ENCODE measurements at places on chromosomes 1 and 21.

GRCh38 chr1:5570931-5571330 lies 421.3 kb downstream of the NPHP4 start:
- no peak for DNase-seq

DNA sequence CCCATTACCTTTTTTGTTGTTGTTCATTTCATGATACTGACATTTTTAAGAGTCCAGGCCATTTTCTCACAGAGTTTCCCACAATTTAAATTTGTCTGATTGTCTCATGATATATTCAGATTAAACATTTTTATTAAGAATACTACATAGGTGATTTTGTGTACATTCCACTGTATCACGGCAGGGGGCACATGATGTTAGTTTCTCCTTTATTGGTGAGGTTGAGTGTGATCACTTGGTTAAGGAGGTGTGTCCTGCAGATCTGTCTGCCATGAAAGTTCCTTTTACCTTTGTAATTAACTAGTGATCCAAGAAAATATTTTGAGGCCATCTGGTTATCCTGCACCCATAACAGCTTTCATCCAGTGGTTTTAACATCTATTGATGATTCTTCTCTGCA lies 11.8 kb downstream of the RTCA start:
- no peak for DNase-seq

GRCh38 chr1:88708011-88708410 lies 23.9 kb downstream of the PKN2 start:
- DNase-seq, result no peak

DNA sequence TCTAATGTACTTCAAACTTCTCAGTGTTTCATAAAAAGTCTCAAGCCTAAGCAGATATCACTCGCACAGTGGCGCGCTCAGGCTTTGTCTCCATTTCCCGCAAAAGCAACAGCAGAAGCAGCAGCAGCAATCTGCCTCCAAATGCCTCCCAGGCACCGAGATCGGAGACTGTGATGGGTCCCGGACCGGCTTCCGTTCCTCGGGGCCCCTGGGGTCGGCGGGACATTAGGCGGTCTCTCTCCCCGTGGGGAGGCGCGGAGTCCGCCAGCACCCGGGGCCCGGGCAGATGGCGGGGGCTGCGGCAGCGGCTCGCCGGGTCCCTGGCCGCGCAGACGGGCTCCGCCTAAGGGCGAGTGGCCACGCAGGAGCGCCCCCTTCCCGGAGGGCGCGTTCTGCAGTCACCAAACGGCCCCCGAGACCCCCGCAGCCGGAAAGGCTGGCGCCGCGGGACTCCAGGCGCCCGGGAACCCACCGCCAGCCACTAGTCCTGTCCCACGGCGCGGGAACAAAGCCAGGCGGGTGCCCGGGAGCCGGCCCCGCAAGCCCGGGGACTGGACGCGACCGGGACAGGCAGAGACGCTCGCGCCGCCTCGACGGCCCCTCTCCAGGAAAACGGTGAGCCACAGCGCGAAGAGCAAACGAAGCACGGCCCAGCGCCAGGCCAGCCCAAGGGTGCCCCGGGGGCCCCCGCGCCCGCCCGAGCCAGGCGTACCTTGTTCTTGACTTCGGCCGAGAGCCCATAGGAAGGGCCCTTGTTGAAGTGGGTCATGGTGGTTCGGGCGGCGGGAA lies 590 bp downstream of the CNN3 start:
- DNase-seq, result no peak

DNA sequence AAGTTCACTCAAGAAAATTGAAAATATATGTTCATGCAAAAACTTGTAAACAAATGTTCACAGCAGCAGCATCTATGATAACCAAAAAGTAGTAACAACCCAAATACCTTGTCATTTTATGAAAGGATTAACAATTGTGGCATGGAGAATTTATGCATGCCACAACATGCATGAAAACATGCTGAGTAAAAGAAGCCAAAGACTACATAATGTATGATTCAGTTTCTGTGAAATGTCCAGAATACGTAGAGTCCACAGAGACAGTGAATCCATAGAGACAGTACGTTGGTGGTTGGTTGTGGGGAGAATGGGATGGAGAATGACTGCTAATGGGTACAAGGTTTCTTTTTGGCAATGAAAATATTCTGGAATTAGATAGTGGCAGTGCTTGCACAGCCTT lies 148.7 kb downstream of the MAST2 start:
- DNase-seq, result no peak

Measured in KG1 (cell line).